ENCODE measurements at places on chromosomes 12 and 14. TPM values are rescaled to one million over a fixed set of nuclear protein-coding genes. Genes with fewer than 3 reads are reported as not detected.

DNA sequence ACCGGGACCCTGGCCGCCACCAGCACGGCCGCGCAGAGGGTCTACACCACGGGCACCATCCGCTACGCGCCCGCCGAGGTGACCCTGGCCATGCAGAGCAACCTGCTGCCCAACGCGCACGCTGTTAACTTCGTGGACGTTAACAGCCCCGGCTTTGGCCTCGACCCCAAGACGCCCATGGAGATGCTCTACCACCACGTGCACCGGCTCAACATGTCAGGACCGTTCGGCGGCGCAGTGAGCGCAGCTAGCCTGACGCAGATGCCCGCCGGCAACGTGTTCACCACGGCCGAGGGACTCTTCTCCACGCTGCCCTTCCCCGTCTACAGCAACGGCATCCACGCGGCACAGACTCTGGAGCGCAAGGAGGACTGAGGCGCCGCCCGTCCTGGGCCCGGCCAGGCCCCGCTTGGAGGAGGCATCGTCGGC is 150.1 kb downstream of the EGLN3 start:
- no peak for DNase-seq

DNA sequence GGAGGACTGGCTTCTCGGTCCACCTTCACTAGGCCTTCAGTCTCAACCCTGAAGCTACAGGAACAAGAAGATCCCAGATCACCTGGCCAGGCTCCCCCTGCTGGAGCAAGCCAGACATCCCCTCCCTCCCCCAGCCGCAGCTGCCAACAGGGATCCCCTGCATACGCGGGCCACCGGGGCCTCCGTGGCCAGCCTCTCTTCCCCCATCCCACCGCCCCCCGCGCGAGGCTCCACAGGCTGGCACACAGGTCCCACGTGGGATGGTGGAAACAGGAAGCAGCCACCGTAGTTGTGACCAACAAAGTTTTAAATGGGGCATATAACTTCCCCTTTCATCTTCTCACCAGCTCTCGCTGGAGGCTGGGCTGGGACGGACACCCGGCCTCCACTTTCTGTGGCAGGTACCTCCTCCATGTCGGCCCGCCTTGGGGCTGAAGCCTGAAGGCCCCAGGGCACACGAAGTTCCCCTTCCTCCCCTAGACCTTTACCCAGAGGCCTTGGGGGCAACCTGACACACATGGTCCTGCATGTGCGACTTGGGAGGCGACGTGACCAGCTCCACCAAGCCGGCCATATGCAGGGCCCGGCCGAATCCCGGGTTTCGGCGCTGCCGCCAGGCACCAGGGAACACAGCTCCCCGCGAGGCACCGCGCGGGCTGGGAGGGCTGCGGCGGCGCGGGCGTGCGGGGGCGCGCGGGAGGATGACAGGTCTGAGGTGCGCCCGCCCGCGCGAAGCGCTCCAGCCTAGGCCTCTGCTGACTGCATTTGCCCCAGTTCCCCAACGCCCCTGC is 44.4 kb upstream of the PNMA1 start:
- peak; percentile 67 for DNase-seq

GRCh38 chr14:59564366-59564765 is 12.2 kb downstream of the CCDC175 start:
- DNase-seq = no peak

- no peak for DNase-seq
Measured at GRCh38 chr14:93744176-93744575, 44.1 kb downstream of the PRIMA1 start.

DNA sequence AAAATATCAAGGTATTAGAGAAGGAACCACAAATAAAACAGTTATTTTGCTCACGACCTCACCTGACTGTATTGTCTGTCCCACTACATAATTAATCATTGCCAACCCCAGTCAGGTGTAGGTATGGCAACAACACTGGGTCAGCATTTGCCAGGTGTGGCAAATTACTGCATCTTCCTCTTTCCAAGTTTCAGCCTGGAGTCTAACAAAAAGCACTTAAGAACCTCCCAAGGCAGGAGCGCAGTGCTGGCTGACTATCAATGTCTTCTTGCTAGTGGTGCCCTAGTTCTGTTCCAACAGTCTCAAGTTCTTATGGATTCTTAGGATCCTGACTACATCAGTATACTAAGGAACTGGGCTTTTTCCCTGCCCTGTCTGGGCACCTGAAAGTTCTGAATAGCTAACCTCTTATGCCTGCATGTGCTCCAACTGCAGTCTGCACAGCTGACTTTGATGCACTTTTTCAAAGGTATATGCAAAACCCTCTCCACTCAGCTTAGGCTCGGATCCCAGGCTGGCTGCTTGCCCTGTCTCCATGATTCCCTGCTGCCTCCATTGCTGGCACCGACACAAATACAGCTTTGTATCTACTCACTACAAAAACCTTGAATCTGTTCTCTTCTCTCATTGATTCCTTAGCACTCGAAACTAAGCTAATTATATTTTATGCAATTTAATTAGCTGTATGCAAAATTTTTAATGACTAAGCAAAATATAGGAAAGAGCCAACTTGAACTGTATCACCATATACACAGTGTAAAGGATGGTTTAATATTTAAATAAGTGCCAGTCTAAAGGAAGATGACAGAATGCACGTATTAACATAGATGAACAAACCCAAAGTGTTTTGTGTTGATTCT is 113.3 kb downstream of the PRKD1 start:
- no peak for DNase-seq

DNA sequence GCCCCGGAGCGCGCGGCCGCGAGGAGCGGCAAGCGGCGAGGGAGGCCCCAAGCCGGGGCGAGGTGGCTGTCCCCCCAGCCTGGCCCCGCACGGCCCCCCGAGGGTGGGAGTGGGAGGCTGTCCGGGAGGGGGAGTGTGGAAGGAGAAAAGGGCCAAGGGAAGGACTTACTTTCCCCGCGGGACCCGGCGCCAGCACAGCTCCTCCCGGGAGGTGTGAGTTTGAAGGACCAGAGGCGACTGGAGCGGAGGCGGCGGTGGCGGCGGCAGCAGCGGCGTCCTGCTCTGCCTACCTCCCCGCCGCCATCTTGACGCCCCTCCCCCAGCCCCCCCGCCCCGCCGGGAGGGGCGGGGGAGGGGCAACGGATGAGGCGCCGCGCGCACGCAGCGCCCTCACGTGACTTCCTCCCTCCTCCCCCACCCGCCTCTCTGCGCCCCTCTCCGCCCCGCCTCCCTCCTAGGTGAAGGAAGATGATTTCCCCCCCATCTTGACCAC is at the start of gene SBNO1:
TSS of gene SBNO1 (minus strand) at position 316 of the 493 bp plus-strand sequence. CDS start 14,406 bp downstream, outside the sequence.
- DNase-seq = peak; percentile 89

Gene SLC38A4
- 0.25 TPM for total RNA-seq

DNA sequence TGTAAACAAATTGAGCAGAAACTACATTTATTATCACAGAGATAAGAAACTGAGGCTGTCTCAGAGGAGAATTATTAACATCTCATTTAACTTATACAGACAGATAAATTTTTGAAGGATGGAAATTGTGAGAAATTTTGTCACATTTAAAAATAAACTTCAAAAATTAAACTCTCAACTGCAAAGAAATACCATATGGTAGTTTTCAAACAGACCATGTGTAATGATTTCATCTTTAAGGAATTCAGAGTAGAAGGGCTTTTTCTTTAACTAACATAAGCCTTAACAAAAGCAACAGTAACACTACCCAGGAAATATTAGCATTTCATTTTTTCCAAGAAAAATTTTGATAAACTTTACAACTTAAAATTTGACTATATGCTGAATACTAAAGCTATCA is 26.6 kb downstream of the NUP37 start:
- DNase-seq = no peak

DNA sequence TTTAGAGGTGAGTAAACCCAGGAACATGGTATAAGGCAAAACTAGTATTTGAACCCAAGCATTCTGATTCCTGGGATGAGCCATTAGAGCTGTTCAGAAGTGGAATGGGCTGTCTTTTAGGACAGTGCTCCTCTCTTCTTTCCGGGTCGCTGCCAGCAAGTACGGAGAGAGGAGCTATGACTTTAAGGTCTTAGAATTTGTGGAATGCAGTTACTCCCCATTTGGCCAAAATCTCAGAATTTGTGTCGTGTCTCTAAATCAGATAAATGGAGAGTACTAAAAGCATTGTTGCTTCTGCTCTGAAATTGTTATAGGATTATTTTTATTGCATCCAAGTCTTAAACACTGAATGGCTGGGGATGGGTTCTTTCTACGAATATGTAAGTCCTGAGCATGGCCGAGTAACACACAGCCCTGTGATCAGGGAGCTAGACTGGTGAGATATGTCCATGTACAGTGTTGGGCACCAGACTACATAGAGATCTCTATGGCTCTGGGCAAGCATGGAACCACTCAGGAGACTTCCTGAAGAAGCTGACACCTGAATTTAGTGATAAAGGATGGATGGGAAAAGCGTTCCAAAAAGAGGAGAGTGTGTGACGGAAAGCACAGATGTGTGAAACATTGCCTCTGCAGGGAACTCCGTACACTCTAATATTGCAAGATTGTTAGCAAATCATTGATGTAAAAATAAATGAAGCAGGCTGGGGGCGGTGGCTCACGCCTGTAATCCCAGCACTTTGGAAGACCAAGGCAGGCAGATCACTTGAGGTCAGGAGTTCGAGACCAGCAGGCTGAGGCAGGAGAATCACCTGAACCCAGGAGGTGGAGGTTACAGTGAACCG is 184.7 kb downstream of the SRGAP1 start:
- DNase-seq = no peak

Gene MBIP
- total RNA-seq = 44.1 TPM

DNA sequence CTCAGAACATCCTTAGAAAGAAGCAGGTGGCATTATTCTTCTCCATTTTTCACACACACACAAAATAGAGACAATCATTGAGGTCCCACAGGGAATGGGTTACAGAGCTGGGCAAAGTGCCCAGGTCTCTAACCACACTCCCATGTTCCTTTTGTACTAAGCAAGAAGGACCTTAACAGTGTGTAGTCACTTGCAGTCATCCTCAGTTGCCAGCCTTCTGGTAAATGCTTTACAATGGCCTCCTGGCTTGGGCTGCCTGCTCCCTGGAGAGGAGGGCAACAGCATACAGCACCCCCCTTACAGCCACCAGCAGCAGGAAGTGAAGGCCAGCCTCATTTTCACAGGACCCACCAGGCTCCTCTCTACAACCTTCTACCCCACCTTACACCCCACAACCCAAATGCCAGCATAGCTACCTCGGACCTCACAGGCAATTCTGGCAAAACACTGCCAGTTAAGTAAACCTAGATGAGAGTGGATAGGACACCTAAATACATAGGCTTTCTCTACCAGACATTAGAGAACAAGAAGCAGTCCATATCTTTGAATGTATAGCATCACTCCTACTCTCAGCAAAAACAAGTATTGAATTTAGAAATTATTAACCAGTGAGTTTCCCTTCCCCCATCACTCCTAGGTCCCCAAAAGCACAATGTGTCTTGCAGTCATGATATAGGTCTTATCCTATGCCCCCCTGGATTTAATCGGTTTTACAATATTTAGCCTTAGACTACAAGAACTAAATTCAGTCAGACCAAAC is 88.1 kb downstream of the PPP2R5E start:
- no peak for DNase-seq

Gene SP1
- total RNA-seq = 61.9 TPM

- no peak for DNase-seq
Measured at GRCh38 chr12:58819985-58820384, 100.3 kb downstream of the LRIG3 start.

DNA sequence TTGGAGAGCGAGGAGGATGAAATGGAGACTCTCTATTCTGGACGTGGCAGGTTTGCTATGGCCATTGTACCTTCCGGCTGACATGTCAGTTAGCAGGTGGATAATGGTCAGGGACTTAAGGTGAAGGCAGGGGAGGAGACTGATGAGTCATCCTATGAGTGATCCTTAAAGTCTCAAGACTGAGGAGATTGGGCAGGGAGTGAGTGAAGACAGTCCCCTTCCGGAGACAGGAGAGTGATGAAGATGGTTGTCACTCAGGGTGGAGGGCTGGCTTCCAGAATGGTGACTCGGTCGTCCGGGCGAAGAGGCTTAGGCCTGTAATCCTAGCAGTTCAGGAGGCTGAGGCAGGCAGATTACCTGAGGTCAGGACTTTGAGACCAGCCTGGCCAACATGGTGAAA is 49.8 kb upstream of the CCDC63 start:
- DNase-seq = no peak

DNA sequence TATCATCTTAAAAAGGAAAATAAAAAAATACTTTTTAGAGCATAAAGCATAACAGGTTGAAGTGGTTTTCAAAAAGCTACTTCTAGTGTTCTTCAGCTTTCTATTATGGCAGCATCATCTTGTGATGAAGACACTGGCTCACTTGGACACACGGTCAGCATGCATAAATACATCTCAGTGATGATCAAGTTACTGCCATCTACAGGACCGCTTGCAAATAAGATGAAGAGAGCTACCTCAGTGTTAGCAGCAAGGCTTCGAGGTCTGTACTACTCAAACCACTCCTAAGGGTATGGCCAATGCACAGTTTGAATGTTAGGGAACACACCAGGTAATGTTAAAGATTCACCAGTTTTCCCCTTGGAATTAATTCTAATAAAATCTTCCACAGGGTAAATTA is 58.8 kb downstream of the GALC start:
- DNase-seq = no peak

Gene SMCO2
- not detected for total RNA-seq

Gene TBX5
- not detected for total RNA-seq

DNA sequence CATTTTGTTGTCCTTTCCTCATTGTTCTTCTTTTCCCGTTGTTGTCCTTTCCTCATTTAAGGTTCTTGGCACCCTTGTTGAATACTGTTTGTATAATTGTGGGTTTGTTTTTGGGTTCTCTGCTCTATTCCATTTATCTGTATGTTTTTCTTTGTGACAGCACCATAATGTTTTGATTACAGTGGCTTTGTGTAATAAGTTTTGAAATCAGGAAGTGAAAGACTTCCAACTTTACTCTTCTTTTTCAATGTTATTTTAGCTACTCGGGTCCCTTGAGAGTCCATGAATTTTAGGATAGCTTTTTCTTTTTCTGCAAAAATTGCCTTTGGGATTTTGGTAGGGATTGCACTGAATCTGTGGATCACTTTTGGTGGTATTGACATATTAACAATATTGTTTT is 28.1 kb downstream of the ETNK1 start:
- no peak for DNase-seq

- DNase-seq = no peak
Measured at GRCh38 chr14:95295600-95296376, 23.9 kb downstream of the CLMN start.

GRCh38 chr12:52383331-52383730 is 2.1 kb downstream of the KRT84 start:
- no peak for DNase-seq

Gene ALDH6A1
- total RNA-seq = 2.9 TPM

Gene IFI27
- total RNA-seq = 1.7 TPM

Gene HCAR1
- total RNA-seq = 0.40 TPM

Gene ASCL1
- not detected for total RNA-seq

Gene MORN3
- 1.2 TPM for total RNA-seq

Gene C12orf54
- not detected for total RNA-seq

GRCh38 chr14:89242652-89243279 is 174.3 kb downstream of the FOXN3 start:
- no peak for DNase-seq

DNA sequence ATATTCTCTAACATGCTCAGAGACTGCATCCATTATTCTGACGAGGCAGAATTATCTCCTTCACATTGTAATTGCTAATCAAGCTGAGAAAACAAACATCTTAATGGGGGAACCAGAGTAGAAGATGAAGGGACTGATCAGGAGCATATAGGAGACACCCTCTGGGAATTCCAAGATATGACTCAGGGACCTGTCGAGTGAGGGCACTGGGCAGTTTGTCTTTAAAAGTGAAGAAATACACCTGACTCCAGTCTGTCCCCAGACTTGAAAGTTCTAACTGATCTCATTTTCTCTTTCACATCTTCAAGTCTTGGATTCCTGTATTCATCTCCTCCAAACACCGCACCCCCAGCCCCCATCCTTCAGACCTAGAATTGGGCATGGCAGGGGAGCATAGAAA is 226.9 kb upstream of the PLXNC1 start:
- DNase-seq = no peak
